ENCODE measurements at places on chromosomes 1 and 21. TPM values are rescaled to one million over a fixed set of nuclear protein-coding genes. Genes with fewer than 3 reads are reported as not detected.

The BGLAP gene
- 0.46 TPM for total RNA-seq

The AQP10 gene
- total RNA-seq: not detected

The DNAJB4 gene
- total RNA-seq: 30.4 TPM

The GPR37L1 gene
- total RNA-seq: 0.15 TPM

Measured in A549 treated with DMSO at 1 μM for 4 hours (cell line).